Esophagus squamous epithelium (tissue), 5 donors: ENCODE measurements at places on chromosomes 11 and 22.

DNA sequence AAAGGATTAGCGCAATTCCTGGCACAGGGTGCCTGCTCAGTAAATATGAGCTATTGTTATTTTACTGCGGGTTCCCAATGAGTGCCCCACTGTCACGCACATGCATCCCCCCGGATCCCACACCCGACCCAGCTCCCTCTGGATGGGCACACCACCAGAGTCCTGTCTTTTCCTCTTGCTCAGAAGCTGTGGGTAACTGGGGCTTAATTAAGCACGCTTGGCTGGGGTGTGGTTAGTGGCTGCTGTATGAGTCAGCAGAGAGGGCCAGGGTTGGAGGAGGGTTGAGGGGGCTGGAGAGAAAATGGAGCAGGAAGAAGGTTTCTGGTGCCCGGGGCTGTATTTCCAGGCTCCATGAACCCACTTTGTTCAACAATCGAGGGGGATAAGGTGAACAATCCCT is 30.3 kb upstream of the NECTIN1 start:
- DNase-seq: no peak

GRCh38 chr11:44994753-44995152 is 44.1 kb upstream of the TP53I11 start:
- DNase-seq: no peak

DNA sequence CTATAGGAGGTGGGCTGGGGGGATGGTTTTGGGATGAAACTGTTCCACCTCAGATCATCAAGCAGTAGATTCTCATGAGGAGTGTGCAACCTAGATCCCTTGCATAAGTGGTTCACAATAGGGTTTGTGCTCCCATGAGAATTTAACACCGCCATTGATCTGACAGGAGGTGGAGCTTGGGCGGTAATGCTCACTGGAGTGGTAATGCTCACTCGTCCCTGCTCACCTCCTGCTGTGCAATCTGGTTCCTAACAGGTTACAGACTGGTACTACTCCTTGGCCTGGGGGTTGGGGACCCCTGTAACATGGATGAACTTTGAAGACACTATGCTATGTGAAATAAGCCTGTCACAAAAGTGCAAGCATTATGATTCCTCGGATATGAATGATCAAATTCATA is 87.0 kb upstream of the CLNS1A start:
- DNase-seq: no peak

DNA sequence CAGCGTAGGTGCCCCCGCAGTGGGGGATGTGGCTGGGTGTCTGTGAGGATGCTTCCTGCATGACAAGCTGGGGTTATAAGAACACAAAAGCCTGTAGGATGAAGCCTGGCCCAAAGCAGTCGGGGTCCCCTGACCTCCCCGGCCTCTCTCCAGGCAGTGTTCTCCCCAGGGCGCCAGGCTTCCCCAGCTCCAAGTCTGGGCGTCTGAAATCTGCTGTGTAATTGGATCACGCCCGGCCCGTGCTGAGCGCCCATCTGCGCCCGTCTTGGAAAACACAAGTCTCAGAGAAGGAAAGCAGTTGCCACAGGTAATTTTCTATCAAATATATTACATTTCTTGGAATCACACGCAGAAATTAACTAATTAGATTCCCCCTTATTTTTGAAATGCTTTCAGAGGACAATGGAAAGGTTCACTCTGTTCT is 233.3 kb downstream of the CTTN start:
- DNase-seq: no peak

- no peak for DNase-seq
Measured at GRCh38 chr11:95711162-95711944, 78.2 kb downstream of the FAM76B start.

- no peak for DNase-seq
Measured at GRCh38 chr11:118168316-118168715, 8.1 kb downstream of the SCN2B start.

DNA sequence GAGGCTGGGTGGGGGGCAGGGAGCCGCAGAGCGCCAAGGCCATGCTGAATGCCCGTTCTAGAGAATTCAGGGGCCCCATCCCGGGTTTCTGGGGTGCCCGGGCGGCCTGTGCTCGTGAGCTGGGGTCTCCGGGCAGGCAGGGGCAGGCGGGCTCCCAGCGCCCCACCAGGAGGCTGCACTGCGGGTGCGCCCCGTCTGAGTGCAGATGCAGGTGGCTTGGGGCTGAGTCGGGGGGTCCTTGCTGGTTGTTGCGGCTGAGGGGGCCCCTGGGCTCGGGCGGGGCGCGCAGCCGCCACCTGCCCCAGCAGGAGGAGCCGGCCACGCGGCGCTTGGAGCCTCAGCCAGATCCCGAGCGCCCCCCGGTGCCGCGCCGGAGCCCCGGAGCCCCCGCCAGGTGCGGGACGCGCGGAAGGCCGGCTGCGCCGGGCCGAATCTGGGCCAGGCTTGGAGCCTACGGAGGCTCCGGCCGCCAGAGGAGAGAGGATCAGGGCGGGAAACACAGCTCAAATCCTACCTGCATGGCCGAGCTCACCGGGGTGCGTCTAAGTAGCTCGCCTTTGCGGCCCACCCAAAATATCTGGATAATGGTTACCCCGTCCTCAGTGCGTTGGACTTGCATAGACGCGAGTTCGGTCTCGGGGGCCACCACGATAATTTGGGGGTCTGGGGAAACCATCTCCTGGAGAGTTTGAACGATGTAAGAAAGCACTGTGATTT is 590 bp upstream of the IGF2 start:
- no peak for DNase-seq

DNA sequence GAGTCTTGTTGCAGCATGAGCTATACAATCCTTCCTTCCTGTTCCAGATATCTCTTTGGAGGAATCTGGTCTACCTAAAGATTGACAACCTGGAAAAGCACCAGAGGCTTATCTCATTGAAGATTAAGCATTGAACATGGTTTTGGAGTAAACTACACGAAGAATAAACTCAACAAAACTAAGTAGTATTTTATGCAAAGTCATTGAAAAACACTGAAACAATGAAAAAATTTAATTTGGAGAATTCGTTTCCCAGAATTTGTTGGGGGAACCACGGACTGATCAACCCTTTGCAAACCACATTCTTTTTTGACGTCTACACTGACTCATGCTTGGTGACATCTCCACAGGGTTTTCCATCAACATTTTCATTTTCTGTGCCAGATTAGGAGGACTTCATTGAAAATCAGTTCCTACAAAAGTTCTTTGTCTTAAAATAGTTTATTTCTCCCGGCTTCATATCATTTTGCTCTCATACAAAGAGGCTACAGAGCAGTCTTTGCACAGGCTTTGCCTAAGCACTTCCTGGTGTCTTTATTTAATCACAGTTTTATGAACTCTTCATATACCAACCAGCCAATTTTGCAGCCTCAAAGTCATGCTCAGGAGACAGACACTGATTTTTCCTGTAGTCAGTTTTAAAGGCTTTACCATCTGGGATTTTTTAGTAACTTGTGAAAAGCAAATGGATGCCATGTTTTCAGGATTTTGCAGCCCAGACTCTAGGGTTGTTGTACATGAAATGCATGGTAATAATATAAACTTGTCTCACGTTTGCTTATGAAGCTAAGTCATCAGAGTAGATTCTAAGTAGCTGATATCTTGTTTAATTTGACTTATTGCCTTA is 186.3 kb downstream of the C11orf91 start:
- DNase-seq: no peak

GRCh38 chr11:43358279-43358800 is 380 bp upstream of the TTC17 start:
- DNase-seq: no peak

GRCh38 chr22:27973846-27974245 is 54.8 kb upstream of the PITPNB start:
- DNase-seq: no peak

DNA sequence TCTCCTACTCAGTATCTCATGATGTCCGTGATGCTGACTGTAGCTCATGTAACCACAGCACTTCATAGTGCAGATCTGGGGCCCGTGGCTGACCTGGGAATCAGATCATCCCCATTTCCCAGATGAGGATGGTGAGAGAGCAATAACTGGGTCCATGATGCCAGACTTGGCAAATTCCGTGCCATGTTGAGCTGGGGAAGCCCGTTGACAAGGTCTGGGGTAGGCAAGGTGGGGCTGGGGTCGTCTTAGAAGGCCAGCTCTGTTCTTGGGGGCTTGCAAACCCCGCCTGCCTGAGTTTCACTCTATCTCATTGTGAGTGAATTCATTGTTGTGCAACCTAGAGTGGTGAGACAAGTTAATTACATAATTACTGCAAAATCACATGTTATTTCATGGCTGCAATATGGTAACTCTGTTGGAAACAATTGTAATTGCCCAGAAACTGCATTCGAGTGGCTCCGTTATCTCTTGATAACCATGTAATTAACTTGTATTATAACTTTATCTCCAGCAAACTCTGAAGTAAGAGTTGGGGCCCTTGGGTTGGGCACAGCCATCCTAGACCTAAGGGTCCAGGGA is 41.7 kb downstream of the LMO1 start:
- DNase-seq: no peak

DNA sequence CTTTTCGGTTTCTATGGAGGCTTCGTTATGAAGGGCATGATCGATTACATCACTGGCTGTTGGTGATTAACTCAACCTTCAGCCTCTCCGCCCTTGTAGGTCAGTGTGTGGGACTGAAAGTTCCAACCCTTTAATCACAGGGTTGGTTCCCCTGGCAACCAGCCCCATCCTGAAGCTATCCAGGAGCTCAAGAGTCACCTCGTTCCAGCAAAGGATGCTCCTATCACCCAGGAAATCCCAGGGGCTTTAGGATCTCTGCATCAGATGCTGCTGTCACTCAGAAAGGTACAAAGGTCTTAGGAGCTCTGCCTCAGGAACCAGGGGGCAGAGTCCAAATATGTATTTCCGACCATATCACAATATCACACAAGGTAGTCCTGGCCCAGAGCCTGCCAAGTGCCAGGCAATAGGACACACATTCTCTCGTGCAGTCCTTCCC is 123.5 kb upstream of the PARVA start:
- DNase-seq: no peak

- DNase-seq: no peak
Measured at GRCh38 chr11:95153857-95154246, 64.2 kb downstream of the ENDOD1 start.

GRCh38 chr11:60221181-60221580 is 21.8 kb downstream of the MS4A4E start:
- no peak for DNase-seq

DNA sequence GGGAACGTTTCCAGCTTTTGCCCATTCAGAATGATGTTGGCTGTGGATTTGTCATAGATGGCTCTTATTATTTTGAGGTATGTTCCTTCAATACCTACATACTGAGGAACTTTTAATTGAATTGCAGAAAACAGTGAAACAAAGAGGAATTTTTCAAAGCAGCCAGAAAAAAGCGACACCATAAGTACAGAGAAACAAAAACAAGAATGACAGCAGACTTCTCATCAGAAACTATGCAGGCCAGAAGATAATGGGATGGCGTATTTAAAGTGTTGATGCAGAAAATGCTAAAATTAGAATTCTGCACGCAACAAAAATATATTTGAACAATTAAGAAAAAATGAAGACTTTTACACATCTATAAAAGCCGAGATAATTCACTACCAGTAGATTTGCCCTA is 95.4 kb upstream of the TIMP3 start:
- no peak for DNase-seq

GRCh38 chr22:46482056-46482675 is 55.3 kb downstream of the CELSR1 start:
- no peak for DNase-seq

DNA sequence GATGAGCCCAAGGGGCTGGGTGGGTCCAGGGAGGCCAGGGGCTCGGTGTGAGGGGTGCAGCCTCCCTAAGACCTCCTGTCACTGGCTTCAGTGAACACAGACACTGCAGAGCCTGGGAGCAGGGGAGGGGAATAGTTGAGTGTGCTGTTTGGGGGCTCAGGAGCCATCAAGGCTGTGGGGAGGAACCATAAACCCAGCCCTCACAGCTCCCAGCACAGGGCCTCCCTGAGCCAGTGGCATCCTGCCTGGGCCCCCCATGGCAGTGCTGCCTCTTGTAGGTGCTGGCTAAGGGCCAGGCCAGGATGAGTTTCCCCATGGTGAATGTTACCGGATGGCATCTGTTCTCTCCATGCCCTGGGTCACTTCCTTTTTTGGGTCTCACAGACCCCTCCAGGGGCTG is 25.5 kb downstream of the KCNJ5 start:
- DNase-seq: no peak

GRCh38 chr11:2474059-2474901 is 29.5 kb downstream of the KCNQ1 start:
- DNase-seq: no peak

- DNase-seq: no peak
Measured at GRCh38 chr11:116446048-116446941, 326.5 kb downstream of the BUD13 start.

- DNase-seq: no peak
Measured at GRCh38 chr11:815675-816432, 2.9 kb upstream of the PNPLA2 start.

- no peak for DNase-seq
Measured at GRCh38 chr11:43892851-43893250, 12.2 kb downstream of the ALKBH3 start.

GRCh38 chr11:115718106-115718505 is 213.9 kb upstream of the CADM1 start:
- DNase-seq: no peak

- DNase-seq: no peak
Measured at GRCh38 chr22:46309526-46310085, 12.9 kb downstream of the GTSE1 start.

DNA sequence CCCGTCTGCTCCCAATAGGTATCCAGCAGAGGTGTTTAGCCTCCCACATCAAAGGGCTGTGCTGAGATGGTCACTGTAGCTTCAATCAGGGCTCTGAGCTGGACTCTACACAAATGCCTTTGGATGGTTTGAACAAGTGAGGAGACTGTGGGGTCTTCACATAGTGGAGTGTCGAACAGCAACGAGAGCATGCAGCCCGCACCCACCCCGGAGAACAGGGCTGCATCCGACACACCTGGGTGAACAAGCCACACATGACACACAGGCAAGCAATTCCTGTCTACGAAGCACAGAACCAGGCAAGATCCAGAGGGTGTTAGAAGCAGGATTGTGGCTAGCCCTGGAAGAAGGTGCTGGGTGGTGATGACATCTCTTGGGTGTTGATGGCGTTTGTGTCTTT is 58.0 kb upstream of the FGF3 start:
- DNase-seq: no peak

DNA sequence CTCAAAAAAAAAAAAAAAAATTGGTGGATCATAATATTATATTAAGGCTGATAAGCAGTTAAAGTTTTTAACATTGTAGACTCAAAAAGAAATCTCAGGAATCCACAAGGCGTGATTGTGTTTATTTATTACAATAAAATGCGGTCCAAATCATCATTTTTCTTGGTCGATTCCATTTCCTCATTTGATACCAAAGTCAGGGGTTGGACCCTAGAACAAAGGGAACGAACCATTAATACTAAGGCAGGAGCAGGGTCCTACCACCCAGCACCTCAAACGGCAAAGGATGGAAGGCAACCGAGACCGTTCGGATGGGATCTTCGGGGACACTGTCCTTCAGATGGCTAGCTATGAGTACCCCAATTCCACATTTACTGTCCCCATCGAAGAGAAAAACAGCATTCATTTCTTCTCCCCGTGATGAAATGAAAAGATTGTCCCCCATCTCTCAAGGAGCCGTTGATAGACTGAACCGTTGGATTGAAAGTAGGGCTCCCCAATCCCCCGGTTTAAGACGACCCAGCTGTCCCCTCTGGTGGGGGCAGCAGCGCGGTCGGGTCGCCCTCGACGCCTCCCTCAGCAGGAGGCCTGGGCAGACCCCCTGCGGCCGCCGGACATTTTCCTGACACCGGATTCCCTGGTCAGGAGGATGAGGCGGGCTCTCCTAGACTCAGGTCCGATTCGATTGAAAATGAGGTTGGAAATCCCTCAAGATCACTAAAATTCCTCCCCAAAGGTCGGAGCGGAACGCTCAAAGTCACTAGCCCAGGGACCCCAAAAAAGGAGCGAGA is 607 bp downstream of the DMC1 start:
- no peak for DNase-seq

- no peak for DNase-seq
Measured at GRCh38 chr11:107808521-107808920, 50.1 kb downstream of the SLC35F2 start.
